Urinary bladder (tissue), 4 donors: ENCODE measurements at places on chromosomes 16 and 17. TPM values are rescaled to one million over a fixed set of nuclear protein-coding genes. Genes with fewer than 3 reads are reported as not detected.

Gene ALDH3A1
- polyA plus RNA-seq: 5.3 TPM

- DNase-seq: no peak
These were observed 97.8 kb downstream of the DNAH17 start for GRCh38 chr17:78479369-78479768.

Gene HLF
- 31.4 TPM for polyA plus RNA-seq

GRCh38 chr17:75707079-75707571 lies 14.1 kb upstream of the ITGB4 start:
- no peak for DNase-seq

Gene SEPTIN1
- 3.5 TPM for polyA plus RNA-seq

Gene KRTAP3-1
- not detected for polyA plus RNA-seq

- DNase-seq: no peak
These were observed 23.4 kb upstream of the SSTR2 start for GRCh38 chr17:73141411-73141810.

Gene MT1G
- 55.5 TPM for polyA plus RNA-seq

GRCh38 chr17:33436321-33436720 lies 143.2 kb upstream of the ASIC2 start:
- no peak for DNase-seq

GRCh38 chr17:71438631-71439146 lies 682.1 kb upstream of the SOX9 start:
- DNase-seq: peak; percentile 0

DNA sequence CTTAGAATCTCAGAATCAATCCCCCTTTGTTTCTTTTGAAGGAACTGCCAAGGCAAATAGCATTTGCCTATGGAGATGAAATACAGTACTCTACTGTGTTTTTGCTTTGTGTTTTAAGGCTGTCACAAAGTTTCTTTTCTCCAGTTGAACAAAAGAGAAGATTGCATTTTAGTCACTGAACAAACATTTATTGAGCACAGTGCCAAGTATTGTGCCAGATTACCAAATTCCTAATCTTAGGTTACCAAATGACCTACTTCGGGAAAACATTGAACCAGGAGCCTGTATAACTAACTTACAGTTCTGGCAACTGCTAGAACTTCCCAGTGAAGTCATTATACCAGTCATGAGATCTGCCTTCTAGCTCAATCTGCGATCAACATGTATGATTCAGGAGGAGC lies 3.0 kb upstream of the UBB start:
- DNase-seq: no peak
